SW 1271 (cell line): ENCODE measurements at places on chromosomes 3 and 15.

DNA sequence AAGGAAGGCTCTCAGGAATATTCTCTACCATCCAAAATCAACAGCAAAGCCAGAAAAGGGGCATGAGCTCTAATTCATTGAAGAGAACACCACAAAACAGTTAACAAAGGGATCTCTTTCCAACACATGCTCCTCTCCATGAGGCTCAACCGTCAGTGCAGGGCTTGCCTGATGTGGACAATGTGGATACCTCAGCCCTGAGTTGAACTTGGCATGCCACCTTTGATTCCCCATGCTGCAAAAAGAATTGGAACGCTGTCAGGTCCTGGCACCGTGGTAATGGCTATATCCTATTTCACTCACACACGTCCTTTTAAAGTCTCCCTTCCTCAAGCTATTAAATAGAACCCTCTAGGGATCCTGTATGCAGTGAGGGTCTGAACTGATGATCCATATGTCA lies 30.7 kb upstream of the IP6K2 start:
- DNase-seq: no peak

DNA sequence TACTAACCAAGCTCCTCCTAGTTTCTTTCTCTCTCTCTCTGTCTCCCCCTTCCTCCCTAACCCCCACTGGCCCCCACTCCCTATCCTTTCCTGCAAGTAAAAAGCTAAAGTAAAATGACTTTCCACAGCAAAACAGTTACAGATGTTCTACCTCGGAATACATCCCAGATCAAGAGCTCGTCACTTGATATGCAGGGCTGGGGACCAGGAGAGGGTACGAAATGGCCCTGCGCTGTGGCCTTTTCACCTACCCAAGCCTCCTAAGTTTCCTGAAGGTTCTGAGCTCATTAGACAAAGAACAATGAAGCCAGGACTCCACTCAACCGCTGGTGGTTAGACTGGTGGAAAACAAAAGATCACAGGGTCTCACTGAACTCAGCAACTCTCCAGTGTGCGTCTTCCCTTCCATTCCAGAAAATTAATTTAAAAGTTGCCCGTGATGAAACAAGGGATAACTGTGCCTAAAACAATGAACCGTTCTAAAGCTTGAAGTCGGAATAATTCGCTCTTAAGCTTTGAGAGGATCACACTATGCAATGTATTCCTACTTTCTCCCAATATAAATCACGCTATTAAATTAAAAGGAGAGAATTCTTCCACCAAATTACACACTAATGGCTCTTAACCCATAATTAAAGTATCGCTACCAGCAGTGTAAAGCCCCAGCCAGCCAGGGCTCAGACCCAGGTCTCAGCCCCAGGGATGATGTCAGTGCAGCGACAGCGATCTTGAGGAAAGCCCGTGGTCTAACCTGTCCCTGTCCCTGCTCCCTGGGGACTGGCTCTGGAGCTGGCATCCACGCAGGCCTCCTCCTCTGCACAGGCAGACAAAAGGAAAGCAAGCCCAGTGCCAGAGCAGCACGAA lies 5.0 kb downstream of the VGLL4 start:
- DNase-seq: no peak

- no peak for DNase-seq
These were observed 8.1 kb upstream of the GATM start for GRCh38 chr15:45386420-45386819.

- no peak for DNase-seq
These were observed 917.6 kb downstream of the EPHA3 start for GRCh38 chr3:90025019-90025418.

- no peak for DNase-seq
These were observed at the start of gene ABI3BP for GRCh38 chr3:100993309-100993708. Gene ABI3BP, minus strand, starts transcription at chr3:100993421. Its CDS starts 37 bp downstream, at chr3:100993384.

GRCh38 chr3:81249540-81250029 lies 511.9 kb downstream of the GBE1 start:
- no peak for DNase-seq

DNA sequence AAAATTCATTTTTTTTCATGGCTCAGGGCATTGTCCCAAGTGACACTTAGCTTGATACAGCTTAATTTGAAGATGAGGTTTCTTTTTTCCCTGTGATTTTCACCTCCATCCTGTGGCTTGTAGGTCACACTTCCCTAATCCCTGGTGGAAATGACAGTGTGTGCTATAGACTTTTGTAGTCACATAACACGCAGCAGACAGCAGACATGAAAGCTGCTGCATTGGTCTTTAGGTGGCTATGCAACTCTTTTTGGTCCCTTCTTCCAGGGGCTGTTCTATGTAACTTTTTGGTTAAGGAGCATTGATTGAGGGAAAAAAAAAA lies 38.8 kb downstream of the TRAK1 start:
- DNase-seq: no peak

- DNase-seq: peak; percentile 32
These were observed 663.7 kb downstream of the AGBL1 start for GRCh38 chr15:86743283-86743903.

GRCh38 chr3:178275311-178275710 lies 260.9 kb upstream of the KCNMB2 start:
- DNase-seq: no peak

- no peak for DNase-seq
These were observed 381.2 kb upstream of the WNT5A start for GRCh38 chr3:55868347-55868746.

DNA sequence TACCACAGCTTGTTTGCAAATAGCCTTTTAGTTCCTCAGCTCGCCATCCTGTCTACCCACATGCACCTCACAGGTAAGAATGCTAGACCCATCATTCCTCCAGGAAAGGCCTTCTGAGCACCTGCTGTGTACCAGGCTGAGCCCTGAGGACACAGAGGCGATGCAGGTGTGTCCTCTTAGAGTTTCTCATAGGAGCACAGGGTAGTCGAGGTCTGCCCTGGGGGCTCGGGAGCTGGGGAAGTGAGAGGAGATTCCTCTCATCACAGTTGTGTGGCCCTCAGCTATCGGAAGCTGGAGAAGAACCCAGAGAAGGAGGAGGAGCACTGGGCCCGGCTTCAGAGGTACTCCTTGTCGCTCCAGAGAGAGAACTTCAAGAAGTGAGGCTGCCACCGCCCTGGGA lies 8.0 kb downstream of the MESP1 start:
- DNase-seq: no peak

- no peak for DNase-seq
These were observed 110.2 kb upstream of the NLGN1 start for GRCh38 chr3:173287361-173287760.

DNA sequence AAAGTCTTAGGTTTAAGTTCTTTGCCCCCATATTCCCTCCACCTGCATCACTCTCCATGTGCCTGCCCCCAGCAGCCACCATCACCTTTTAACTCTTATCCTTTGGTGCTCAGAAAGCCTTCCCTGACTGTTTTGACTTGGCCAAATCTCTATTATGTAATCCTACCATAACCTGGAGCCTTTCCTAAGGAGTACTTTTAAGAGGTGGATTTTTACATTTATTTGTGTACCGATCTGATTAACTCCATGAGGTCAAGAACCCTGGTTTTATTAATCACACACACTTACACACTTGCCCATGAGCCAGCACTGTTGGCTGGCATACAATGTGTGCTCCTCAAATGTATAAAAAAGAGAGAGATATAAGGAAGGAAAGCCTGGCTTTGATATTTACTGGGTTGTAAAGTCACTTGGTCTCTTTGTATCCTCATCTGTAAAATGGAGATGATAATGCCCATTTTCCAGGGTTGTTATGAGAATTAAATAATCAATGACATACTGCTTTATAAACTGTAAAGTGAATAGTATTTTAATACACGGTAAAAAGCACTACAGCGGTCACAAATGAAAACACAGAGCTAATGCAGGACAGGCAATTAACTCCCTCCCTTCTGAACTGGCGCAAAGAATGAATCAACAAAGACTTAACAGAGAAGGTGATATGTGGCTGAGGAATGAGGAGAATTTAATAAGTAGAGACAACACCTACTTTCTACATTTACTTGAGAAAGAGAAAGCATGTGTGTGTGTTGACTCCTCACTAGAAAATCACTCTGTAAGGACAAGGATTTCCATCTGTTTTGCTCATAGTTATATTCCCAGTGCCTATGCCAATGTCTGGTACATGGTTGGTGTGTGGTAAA lies 45.4 kb downstream of the ATP13A4 start:
- no peak for DNase-seq

DNA sequence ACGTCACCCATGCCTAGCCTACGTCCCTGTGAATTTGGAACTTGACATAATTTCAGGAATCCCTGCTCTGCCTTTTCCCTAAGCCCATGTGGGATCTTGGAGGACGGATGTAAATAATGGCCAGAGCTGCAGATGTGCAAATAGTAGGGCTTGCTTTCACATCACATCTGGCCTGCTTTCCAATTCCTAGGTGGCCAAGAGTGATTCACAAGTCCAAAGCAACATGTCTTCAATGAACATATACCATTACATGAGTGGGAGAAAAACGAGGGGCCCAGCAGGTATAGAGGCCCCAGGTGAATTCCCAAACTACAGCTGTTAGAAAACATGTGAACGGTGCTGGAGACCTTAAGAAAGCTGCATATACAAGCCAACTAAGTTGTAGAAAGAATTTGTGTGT lies 214.6 kb downstream of the MAGI1 start:
- DNase-seq: no peak
